ENCODE measurements at places on chromosomes 11 and 22.

DNA sequence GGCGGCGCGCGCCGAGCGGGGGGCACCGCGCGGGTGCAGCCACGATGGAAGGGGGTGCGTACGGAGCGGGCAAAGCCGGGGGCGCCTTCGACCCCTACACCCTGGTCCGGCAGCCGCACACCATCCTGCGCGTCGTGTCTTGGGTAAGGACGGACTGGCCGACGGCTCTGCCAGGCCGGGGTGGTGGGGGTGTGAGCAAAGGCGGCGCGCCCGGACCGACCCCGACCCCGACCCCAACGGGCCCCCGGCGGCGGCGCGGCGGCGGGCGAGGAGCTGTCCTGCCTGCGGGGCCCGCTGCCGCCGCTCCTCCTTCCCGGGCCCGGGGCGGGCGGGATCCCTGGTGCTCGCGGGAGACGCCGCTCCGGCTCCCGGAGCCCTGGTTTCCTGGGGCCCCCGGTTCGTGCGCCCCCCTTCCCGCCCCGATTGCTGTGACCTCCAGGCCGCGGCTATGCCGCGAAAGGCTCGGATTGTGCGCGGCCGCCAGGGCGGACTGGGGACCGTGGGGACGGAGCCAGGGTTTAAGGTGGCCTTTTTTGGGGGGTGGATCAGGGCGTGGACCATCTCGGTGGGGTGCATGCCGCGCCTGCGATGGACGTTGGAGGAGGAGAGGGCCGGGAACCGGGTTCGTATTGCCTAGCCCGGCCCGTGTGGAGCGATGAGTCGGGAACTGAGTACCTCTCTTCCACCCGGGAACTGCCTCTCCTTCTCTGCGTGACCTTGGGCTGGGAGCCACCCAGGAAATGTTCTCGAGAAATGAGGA, at the start of gene SYNGR1:
Gene SYNGR1, plus strand, starts transcription at position 25 of the 760 bp plus-strand sequence. Its CDS starts 20 bp downstream, at position 45.
- peak; percentile 62 for DNase-seq

GRCh38 chr11:123822599-123822998, 16.4 kb upstream of the OR6M1 start:
- no peak for DNase-seq

GRCh38 chr11:12017865-12018453, 9.5 kb upstream of the DKK3 start:
- DNase-seq = peak; percentile 76

- no peak for DNase-seq
Measured at GRCh38 chr11:128411150-128411549, 176.2 kb downstream of the ETS1 start.

- no peak for DNase-seq
Measured at GRCh38 chr11:35478471-35479091, 46.8 kb downstream of the PAMR1 start.

DNA sequence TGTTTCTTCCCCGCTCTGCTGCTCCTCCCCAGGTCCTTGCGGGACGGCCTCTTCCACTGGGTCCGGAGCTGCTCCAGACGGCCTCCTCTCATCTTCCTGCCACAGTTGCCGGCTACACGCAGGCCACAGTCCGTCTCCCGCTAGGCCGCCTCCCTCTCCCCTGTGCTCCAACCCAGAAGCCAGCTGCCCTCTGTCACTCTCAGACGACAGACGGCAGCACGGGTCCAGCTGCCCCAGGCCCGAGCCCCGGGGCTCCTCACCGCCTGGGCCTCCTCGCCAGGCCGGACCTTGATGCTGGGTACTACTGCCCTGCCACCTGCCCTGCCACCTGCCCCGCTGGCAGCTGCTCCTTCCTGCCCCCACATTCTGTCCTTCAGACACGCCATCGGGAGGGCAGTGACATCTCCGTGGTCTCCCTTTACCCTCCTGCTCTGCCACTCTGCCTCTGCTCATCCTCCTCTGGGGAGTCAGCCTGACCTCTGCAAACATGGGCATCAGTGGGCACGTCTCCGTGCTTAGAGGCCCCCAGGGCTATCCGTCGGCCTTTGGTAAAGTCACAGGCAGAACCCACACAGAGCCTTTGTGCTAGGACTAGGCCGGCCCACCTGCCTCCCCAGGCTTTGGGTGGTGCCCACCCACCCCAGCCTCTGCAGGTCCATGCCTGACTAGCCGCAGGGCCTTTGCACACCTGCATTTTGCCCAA, 43.1 kb upstream of the TH start:
- no peak for DNase-seq

DNA sequence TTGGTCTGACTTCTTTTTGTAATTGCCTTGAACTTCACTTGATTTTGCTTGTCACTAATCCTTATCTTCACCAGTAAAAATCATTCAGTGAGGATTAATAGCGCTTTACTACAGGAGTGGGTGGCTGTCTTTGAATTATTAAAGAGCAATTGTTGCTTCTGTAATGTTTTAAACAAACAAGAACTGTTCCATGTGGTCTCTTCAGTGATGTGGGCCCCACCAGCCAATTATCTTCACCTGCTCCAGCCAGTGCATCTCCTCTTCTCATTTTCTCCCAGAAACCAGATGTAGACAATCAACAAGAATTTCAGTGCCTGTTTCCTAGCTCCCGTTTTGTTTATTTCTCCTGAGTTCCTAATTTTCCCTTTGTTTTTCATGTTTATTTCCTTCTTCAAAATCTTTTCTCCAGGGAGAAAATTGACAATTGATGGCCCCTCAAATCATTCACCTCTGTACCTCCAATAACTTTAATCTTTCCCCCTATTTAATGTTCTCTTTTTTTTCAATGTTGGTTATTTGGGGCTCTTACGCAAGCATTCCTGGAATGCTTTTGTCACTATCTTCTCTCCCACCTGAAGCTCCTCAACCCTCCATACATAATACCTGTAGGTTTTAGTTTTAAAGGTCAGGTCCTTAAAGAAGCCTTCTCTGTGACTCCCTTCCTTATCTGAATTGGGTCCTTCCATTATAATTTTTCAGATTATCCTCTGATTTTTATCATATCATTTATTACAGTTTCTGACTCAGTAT, 115.1 kb downstream of the ARFGAP2 start:
- no peak for DNase-seq

DNA sequence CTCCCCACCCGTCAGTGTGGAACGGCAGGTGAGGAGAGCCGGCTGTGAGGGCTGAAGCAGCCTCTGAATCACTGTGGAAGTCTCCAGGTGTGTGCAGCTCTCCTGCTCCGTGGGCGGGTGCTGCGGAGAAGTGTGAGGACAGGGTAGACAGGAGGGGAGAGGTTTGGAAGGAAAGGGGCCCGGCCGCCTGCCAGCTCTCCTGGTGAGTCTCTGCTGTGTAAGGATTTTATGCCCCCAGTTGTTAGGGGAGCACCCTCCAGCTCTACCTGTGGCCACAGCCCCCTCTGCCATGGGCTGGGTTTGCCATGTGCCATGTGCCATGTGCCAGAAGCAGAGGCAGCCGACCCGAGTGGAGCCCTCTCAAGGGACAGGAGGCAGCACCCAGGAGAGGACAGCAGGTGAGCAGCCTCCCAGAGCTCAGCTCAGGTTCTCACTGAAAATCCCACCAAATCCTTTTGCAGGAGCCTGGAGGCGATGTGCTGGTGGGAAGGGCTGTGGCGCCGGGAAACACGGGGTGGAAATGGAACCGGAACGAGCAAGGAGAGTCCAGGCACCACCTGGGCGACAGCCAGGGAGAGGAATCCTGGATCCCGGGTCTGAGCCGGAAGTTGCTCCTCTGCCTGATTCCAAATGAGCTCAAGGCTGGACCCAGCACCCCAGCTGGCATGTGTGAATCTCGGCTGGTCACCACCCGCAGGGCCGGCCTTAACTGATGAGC, 804.4 kb downstream of the BRD1 start:
- no peak for DNase-seq

- DNase-seq = peak; percentile 20
Measured at GRCh38 chr11:68302670-68303069, 9.7 kb upstream of the LRP5 start.

DNA sequence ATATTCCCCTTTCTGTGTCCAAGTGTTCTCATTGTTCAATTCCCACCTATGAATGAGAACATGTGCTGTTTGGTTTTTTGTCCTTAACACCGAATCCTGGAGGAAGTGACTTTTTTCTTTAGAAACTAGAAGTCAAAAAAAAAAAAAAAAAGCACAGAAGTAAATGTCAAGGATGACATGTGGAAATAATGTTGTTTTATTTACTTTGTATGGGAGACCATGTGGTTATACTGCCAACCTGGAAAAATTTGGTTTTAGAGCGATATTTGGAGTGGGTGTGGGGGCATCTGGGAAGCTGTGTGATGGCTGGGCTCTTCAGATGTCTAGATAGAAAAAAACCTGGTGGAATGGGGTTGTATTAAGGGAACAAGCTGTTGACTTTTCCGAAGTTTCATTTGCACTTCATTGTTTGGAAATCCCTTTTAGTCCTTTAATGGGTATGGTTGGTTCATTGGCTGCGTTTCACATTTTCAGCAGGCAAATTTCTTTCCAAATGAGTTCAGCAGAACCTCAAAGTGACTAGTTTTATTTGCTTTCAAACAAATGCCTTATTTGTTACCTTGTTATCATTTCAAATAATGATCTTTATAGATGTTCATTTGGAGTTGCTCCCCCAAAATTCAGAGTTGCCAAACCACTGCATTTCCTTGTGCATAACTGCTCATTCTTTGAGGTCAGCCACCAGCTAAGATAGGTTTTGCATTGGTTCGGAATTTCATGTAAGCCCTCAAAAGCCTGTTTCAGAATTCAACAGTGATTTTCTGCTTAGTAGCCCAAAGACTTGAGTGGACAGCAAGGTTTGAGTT, 508.2 kb downstream of the METTL15 start:
- DNase-seq = no peak

GRCh38 chr22:25970999-25971811, 198.1 kb upstream of the SEZ6L start:
- no peak for DNase-seq

GRCh38 chr22:38335077-38335476, 17.8 kb upstream of the CSNK1E start:
- no peak for DNase-seq

DNA sequence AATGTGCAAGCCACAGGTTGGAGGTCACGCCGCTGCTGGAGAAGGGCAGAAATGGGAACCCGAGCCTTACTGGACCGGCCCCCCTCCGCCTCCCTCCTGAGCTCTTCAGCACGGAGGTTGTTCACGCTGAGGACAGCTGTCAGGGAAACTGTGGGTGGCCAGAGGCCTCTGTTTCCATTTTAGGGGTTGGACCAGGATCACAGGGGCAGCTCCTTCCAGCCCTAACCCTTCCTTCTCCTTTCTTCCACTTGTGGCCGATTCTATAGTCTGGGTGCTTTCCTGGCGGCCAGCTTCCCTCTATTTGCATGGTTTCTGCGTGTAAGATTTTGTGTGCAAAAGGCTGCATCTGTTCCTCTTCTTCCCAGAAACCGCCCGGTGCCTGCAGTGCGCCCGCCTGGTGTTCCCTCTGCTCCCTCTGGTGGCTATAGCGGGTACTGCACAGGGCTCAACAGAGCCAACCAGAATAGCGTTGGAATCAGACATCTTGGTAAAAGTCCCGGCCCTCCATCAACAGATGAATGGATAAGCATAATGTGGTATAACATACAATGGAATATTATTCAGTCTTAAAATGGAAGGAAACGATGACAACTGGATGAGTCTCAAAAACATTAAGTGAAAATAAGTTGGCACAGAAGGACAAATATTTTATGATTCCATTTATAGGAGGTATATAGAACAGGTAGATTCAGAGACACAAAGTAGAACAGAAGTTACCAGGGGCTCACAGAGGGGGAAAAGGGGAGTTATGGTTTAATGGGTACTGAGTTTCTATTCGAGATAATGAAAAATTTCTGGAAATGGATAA, 8.4 kb upstream of the SLC22A8 start:
- peak; percentile 82 for DNase-seq

- no peak for DNase-seq
Measured at GRCh38 chr11:35473795-35474374, 51.5 kb downstream of the PAMR1 start.

DNA sequence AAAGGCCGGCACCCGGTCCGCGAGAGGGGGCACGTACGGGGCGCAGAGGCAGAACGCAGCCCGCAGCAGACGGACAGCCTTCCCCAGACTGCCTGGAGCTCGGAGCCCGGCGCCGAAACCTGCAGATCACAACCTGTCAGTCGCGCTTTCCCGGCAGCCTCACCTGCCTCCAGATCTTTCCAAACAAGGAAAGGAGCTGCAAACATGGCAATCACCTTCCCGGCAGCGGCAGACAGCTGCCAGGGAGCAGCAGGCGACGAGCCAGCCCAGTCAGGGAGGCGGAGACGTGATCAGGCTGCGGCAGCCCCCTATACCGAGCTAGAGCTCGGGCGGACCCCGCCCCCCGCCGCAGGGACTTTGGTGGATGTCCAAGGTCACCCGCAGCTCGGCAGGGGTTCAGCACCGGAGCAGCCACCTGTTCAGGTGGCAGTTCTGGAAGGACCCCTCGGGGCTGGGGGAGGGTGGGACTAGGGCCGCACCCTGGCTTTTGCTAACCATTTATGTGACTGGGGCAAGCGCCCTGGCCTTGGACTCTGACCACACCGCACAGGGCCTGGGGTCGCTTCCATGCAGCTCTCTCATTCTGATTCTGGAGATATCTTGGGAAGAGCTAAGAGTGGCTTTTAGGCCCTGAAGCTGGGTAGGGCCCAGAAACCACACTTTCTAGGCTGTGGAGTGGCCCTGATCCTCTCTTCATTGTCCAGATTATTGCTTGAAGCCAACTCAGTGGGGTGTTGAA, 143.8 kb downstream of the NECTIN1 start:
- peak; percentile 47 for DNase-seq

GRCh38 chr11:65454311-65454695, 31.7 kb downstream of the NEAT1 start:
- peak; percentile 40 for DNase-seq

- no peak for DNase-seq
Measured at GRCh38 chr22:23525510-23525909, 54.6 kb downstream of the IGLL1 start.

- DNase-seq = no peak
Measured at GRCh38 chr11:72245263-72245816, 1.4 kb upstream of the PHOX2A start.

DNA sequence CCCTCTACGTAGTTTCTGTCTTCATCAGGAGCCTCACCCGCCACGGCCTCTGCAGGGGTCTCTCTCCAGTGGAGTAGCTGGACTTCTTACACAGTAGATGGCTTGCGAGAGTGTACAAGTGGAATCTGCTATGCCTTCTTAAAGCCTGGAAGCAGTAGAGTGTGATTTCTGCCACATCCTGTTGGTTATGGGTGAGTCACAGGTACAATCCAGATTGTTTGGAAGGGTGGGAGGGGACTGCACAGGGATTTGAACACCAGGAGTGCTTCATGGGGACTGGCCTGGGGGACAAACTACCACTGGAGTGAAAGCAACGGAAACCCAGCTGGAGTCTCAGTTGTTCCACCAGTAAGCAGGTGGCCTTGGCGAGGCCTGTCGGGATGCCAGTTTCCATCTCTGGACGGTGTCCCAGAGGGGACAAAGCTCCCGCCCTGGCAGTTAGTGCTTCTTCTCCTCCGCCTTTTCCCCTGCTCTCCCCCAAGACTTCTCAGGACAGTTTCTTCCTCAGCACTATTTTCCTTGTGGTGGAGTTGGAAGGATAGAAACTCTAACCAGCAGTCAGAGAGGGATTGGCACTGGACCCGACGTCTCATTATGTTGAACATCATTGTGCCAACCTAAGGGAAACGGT, 85.0 kb upstream of the RCN1 start:
- DNase-seq = peak; percentile 21

Data from cardiac muscle cell (in vitro differentiated cells and primary cell).